ENCODE measurements at places on chromosomes 7 and 10.

GRCh38 chr10:91024541-91024940 is 103.7 kb upstream of the ANKRD1 start:
- DNase-seq, result no peak

DNA sequence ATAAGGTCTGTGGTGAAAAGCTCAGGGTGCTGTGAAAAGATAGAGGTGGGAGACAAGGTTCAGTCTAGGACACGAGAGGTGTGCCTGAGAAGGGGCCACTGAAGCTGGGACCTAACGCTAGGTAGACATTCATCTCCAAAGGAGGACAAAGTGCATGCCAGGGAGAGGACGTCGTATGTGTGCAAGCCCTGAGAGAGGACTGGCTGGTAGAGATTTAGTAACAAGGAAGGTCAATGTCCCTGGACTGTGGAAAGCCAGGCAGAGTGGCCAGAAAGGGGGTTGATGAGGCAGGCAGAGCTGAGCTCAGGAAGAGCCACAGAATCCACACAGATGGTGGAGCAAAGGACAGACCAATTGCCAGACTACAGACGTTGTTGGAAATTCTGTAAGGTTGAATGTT is 817.6 kb downstream of the CCSER2 start:
- DNase-seq, result no peak

- DNase-seq, result no peak
Measured at GRCh38 chr7:44969049-44969700, 9.6 kb downstream of the MYO1G start.

- DNase-seq, result no peak
Measured at GRCh38 chr7:108535257-108535656, 9.3 kb upstream of the PNPLA8 start.

GRCh38 chr7:64873517-64873916 is 29.6 kb upstream of the ZNF273 start:
- no peak for DNase-seq

DNA sequence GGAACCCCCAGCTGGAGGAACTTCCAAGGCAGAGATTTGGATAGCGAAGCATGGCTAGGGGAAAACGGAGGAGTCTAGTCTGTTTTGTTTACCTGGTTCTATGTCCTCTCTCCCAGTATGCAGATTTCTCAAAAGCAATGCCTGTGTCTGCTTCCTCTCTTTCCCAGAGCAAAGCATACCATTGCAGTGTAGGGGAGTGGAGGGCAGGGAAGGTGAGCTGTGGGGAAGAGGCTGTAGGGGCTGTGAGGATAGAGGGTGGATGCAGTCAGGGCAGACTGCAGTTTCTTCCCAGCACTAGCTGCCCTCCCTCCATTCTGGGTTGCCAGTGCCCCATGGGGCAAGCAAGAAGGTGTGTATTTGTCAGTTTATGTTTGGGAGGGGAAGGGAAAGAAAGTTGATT is 16.9 kb upstream of the TSPAN14 start:
- DNase-seq, result no peak

- DNase-seq, result no peak
Measured at GRCh38 chr7:51451751-51452476, 135.3 kb upstream of the COBL start.

GRCh38 chr10:93208717-93209464 is 135.2 kb downstream of the CYP26A1 start:
- no peak for DNase-seq

DNA sequence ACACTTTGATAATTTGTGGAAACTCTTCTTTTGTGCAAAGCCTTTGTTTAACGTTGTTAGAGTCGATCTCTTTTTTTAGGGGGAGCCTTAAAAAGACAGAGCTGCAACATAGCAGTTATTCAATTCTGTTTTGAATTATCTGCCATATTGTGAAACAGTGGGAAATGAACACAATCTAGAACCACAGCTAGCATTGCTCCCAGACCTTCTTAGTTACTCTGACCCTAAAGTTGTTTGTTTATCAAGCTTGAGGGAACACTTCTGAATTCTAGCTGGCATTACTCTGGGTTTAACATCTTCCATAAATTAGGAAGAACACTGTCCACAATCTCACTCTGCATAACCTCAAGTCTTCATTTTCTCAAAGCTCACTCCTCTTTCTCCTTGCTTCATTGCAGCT is 217.7 kb downstream of the PRKG1 start:
- no peak for DNase-seq
